ENCODE measurements at places on chromosomes 3 and 15. TPM values are rescaled to one million over a fixed set of nuclear protein-coding genes. Genes with fewer than 3 reads are reported as not detected.

DNA sequence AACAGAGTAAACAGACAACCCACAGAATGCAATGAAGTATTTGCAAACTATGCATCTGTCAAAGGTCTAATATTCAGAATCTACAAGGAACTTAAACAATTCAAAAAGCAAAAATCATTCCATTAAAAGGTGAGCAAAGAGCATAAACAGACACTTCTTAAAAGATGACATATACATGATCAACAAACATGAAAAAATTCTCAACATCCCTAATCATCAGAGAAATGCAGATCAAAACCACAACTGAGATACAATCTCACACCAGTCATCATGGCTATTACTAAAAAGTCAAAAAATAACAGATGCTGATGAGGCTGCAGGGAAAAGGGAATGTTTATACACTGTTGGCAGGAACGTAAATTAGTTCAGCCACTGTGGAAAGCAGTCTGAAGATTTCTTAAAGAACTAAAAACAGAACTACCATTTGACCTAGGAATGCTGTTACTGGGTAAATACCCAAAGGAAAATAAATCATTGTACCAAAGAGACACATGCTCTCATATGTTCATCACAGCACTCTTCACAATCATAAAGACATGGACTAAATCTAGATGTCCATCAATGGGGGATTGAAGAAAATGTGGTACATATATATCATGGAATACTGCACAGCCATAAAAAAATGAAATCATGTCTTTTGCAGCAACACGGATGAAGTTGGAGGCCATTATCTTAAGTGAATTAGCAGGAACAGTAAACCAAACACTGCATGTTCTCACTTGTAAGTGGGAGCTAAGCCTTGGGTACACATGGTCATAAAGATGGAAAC lies 393.3 kb upstream of the CBLB start:
- DNase-seq: no peak
- no peaks in the 10 kb centered on the region for H3K36me3 ChIP-seq
- no peak overlapping the region for H3K27ac ChIP-seq
- no peaks in the 10 kb centered on the region for H3K27me3 ChIP-seq
- peaks cover 5% of the 10 kb centered on the region for H3K4me1 ChIP-seq

- H3K27ac ChIP-seq: no peak overlapping the region
- H3K4me3 ChIP-seq: no peak overlapping the region
- H3K4me1 ChIP-seq: no peaks in the 10 kb centered on the region
- H3K27me3 ChIP-seq: no peaks in the 10 kb centered on the region
Observed at GRCh38 chr15:56484287-56484686, 19.4 kb upstream of the MNS1 start.

Gene CADM2
- 1.8 TPM for total RNA-seq

- H3K27ac ChIP-seq: no peak overlapping the region
- DNase-seq: no peak
- no peaks in the 10 kb centered on the region for H3K4me1 ChIP-seq
- H3K27me3 ChIP-seq: no peaks in the 10 kb centered on the region
- no peaks in the 10 kb centered on the region for H3K36me3 ChIP-seq
- no peak overlapping the region for H3K4me3 ChIP-seq
Observed at GRCh38 chr15:70608144-70608543, 155.2 kb downstream of the UACA start.

- no peak for DNase-seq
- H3K27ac ChIP-seq: no peak overlapping the region
- H3K4me3 ChIP-seq: no peak overlapping the region
Observed at GRCh38 chr3:191238321-191238817, 39.3 kb downstream of the OSTN start.

GRCh38 chr3:96465521-96465920 lies 348.9 kb upstream of the EPHA6 start:
- H3K27me3 ChIP-seq: no peaks in the 10 kb centered on the region
- no peaks in the 10 kb centered on the region for H3K4me1 ChIP-seq
- no peaks in the 10 kb centered on the region for H3K36me3 ChIP-seq
- H3K27ac ChIP-seq: no peak overlapping the region

GRCh38 chr3:13251166-13251903 lies 168.8 kb downstream of the NUP210 start:
- no peaks in the 10 kb centered on the region for H3K27me3 ChIP-seq
- H3K27ac ChIP-seq: no peak overlapping the region
- DNase-seq: no peak

Gene ARHGAP11A
- 2.8 TPM for total RNA-seq
